ENCODE measurements at places on chromosomes 4 and X. TPM values are rescaled to one million over a fixed set of nuclear protein-coding genes. Genes with fewer than 3 reads are reported as not detected.

The ABCG2 gene
- total RNA-seq, result 1.7 TPM

The SPARCL1 gene
- total RNA-seq, result 0.13 TPM

The SSX3 gene
- not detected for total RNA-seq

The DNAAF6 gene
- total RNA-seq, result not detected

The TRIML2 gene
- total RNA-seq, result not detected

The MAGEA2B gene
- not detected for total RNA-seq

The ACTRT1 gene
- not detected for total RNA-seq

The SH3RF1 gene
- total RNA-seq, result 35.0 TPM

The PDCL2 gene
- total RNA-seq, result not detected

The BMP3 gene
- total RNA-seq, result under 0.01 TPM

The UCP1 gene
- not detected for total RNA-seq

The FGFBP1 gene
- total RNA-seq, result not detected

The YY2 gene
- 1.6 TPM for total RNA-seq

The PFKFB1 gene
- total RNA-seq, result 0.19 TPM

The GPR34 gene
- total RNA-seq, result not detected

The TMSB15A gene
- total RNA-seq, result 6.3 TPM

The ODAM gene
- not detected for total RNA-seq

The HSFX4 gene
- not detected for total RNA-seq

The TREX2 gene
- total RNA-seq, result 3.5 TPM

The KCNIP4 gene
- total RNA-seq, result not detected

The AKAP4 gene
- total RNA-seq, result not detected

The RAB40AL gene
- total RNA-seq, result 0.26 TPM

The IGFBP7 gene
- total RNA-seq, result 595 TPM

The EVC2 gene
- 9.2 TPM for total RNA-seq

The TLR2 gene
- total RNA-seq, result under 0.01 TPM
